ENCODE measurements at places on chromosomes 2 and 18. TPM values are rescaled to one million over a fixed set of nuclear protein-coding genes. Genes with fewer than 3 reads are reported as not detected.

MSTN gene
- 0.89 TPM for total RNA-seq

GAREM2 gene
- total RNA-seq, result 20.8 TPM

SERPINB11 gene
- not detected for total RNA-seq

GCFC2 gene
- total RNA-seq, result 13.2 TPM

C2orf78 gene
- total RNA-seq, result not detected

POTEF gene
- total RNA-seq, result not detected

C2orf80 gene
- not detected for total RNA-seq

CHRND gene
- not detected for total RNA-seq

MGAT4A gene
- 0.38 TPM for total RNA-seq

CROCC2 gene
- total RNA-seq, result not detected

RND3 gene
- total RNA-seq, result 160 TPM

CDK15 gene
- 0.70 TPM for total RNA-seq

COBLL1 gene
- total RNA-seq, result 8.9 TPM

ARHGEF33 gene
- 0.65 TPM for total RNA-seq

UCN gene
- 4.1 TPM for total RNA-seq

CYB5A gene
- total RNA-seq, result 28.2 TPM

CCBE1 gene
- 22.8 TPM for total RNA-seq

CNDP1 gene
- total RNA-seq, result not detected

CAB39 gene
- total RNA-seq, result 40.8 TPM

EN1 gene
- not detected for total RNA-seq

SPDYA gene
- total RNA-seq, result 1.2 TPM

SLC19A3 gene
- total RNA-seq, result not detected

CPS1 gene
- total RNA-seq, result 22.3 TPM

TRABD2A gene
- 0.21 TPM for total RNA-seq

TEX261 gene
- 71.2 TPM for total RNA-seq

DSG2 gene
- total RNA-seq, result 16.6 TPM

COLEC11 gene
- not detected for total RNA-seq

VIT gene
- total RNA-seq, result 11.4 TPM

SPP2 gene
- total RNA-seq, result not detected

TUBB8B gene
- total RNA-seq, result not detected

HOXD12 gene
- total RNA-seq, result not detected

SKOR2 gene
- total RNA-seq, result not detected

ELOA2 gene
- not detected for total RNA-seq

HDAC4 gene
- 32.2 TPM for total RNA-seq

CMPK2 gene
- total RNA-seq, result 0.24 TPM

CXXC1 gene
- 82.2 TPM for total RNA-seq

CCDC74B gene
- total RNA-seq, result 1.7 TPM

TRIM54 gene
- total RNA-seq, result not detected

PTPN4 gene
- total RNA-seq, result 21.4 TPM

LOXHD1 gene
- not detected for total RNA-seq

RGPD3 gene
- not detected for total RNA-seq

SLC9A4 gene
- not detected for total RNA-seq

EIF5B gene
- 39.8 TPM for total RNA-seq

AKAIN1 gene
- total RNA-seq, result not detected

STEAP3 gene
- 22.7 TPM for total RNA-seq
